ENCODE measurements at places on chromosomes 7 and 10.

GRCh38 chr7:99395616-99396327 is 12.6 kb downstream of the PDAP1 start:
- no peak for DNase-seq

GRCh38 chr10:120978589-120979252 is 127.6 kb downstream of the WDR11 start:
- peak; percentile 5 for DNase-seq

GRCh38 chr10:131816157-131816775 is 84.5 kb upstream of the PPP2R2D start:
- DNase-seq = no peak

DNA sequence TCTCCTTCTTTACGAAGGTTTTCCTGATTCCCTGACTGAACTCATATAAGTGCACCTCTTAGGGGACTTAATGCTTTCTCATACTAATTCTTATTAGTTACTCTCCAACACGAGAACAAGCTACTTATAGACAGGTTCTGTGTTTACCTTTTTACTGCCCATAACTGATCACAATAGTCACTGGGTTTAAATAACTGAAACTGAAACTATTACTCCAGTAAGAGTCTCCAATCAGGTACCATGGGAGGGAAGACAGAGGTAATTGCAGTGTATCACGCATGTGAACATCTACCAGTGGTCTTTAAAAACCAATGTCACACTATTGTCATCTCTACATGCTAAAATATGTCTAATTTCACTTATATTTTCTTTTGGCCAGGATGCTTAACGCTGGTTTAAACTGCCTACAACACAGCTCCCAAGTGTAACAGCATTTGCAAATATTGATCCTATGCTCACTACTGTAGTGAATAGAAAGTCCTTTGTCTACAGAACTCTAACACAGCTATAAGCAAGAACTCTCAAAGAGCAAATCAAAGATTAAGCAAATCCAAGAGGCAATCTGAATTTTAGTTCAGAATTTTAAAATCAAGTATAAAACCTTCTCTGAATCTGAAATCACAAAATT is 3.6 kb downstream of the GDI2 start:
- DNase-seq = no peak

DNA sequence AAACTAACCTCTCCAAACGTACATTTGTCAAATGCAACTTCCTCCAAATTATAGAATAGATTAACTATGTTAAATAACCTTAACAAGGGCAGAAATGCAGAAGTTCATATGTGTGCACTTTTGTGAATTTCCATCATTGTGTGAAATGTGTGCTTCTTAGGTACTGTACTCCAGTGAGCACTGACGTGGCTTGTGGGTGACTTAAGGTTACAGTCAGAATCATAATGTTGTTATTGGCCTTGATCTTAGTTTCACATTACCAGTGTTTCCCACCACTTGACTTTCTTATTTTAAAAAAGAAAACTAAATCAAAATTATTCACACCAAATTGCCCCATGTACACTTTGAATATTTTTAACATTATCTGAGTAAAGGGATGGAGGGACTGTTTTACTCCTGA is 155.1 kb upstream of the FZD8 start:
- peak; percentile 24 for DNase-seq

GRCh38 chr10:78362406-78363022 is 328.9 kb downstream of the RPS24 start:
- DNase-seq = no peak

GRCh38 chr10:68562661-68563570 is 2.8 kb downstream of the TET1 start:
- DNase-seq = peak; percentile 67

GRCh38 chr7:91468256-91468655 is 204.0 kb downstream of the FZD1 start:
- peak; percentile 17 for DNase-seq

- DNase-seq = peak; percentile 42
Observed at GRCh38 chr10:30818010-30818660, 188.6 kb upstream of the LYZL2 start.

GRCh38 chr10:116464257-116464656 is 36.6 kb downstream of the PNLIPRP3 start:
- DNase-seq = no peak

DNA sequence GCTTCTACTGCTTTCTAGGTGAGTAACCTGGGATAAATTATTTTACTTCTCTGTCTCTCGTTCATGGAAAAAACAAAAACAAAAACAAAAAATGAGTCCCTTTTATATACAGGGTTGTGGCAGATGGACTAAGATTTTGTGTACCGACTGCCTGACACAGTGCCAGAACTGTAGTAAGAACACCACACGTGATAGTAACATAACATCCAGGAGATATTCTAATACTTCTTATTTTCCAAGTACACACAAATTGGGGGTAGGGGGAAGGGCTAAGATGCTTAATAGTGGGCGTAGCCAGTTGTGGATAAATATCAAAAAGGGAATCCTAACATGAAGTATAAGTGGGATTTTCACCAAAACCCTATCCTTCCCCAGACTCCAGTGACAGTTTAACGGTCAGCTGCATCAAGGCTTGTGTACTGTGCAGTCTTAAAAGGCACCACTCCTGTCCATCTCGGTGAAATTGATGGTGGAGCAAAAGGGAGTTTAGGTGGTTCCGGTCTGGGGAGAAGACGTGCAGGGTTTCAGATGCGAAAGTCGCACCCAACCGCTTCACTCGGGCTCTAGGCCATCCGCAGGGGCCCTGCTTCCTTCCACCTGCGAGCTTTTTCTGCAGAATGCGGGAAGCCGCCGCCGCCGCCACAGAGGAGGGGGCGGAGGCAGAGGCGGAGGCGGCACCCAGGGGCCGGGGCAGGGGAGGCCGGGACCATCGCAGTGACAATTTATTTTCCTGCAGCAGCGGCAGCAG is at the start of gene STAMBPL1:
Gene STAMBPL1, plus strand, starts transcription at position 712 of the 748 bp plus-strand sequence. CDS start 21,464 bp downstream, outside the sequence.
- DNase-seq = peak; percentile 39

DNA sequence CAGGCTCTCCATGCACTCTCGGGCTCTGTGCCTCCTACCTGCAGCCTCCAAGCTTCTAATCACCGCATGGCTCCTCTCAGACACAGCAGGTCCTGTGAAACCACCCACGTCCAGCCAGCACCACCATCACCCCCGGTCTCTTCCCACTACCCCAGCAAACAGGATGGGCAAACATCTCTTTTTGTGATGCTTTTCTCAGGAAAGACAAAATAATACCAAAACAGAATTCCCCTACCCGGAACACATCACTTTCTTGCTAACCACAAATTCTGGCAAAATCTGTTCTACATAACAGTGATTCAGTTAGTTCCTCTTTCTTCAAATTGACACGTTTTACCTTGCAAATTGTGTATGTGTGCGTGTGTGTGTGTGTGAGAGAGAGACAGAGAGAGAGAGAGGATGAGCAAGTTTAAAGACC is 6.5 kb downstream of the SNX8 start:
- peak; percentile 22 for DNase-seq

- peak; percentile 55 for DNase-seq
Observed at GRCh38 chr10:92222603-92223262, 68.1 kb downstream of the CPEB3 start.

DNA sequence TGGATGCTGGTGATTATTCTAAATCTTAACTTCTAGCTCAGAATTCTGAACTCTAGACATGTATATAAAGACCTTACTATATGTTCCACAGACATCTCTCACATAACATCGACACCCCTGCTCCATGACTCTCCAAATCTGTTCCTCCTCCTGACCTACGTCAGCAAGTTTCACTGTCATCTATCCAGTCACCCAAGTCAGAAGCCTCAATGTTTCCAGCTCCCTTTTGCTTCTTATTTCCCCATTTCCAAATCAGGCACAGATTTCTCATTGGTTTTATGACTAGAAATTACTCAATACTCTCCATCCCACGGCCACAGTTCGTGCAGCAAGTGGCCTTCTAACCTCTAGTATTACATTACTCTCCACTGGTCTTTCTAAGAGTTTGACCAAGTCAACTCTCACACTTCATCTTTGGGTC is 28.5 kb downstream of the EPC1 start:
- DNase-seq = no peak

DNA sequence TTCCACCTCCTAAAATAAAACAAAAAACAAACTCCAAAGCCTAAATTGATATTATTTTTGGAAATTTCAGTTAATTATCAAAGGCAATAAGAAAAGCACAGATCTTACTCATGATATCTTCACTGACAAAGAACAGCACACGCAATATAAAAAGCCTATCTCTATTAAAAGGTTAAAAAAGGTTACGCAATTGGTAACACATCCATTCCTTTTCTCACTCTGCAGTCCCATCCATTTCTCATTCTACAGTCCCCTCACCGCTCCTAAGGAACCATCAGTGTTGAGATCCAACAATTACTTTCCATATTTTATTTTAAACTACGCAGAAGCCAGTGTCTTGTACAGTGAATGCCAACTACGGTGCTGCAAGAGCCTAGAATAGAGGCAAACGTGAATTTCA is 1.3 kb downstream of the SEC61G start:
- no peak for DNase-seq

GRCh38 chr10:70512149-70512639 is 33.6 kb downstream of the PALD1 start:
- DNase-seq = peak; percentile 41

DNA sequence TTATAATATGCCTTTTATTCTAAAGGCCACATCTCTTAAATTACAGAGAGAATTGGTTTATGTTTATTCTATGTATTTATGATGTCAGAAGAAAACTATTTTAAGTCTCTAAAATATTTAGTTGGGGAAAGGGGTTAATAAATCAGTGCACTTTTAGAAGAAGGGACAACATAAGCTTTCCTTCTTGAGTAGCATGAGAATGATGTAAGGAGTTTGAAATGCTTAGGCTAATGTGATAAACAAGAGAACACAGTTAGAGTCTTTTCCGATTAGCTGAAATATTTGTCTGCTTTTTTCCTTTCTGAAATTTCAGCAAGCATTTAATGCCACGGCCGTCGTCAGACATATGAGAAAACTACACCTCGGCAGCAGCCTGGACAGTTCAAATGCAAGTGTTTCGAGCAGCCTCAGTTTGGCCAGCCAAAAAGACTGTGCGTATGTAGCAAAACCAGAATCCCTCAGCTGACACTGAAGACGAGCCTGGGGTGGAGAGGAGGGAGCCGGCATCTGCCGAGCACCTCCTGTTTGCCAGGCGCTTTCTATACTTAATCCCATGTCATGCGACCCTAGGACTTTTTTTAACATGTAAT is 176.2 kb downstream of the CCDC3 start:
- DNase-seq = peak; percentile 65

DNA sequence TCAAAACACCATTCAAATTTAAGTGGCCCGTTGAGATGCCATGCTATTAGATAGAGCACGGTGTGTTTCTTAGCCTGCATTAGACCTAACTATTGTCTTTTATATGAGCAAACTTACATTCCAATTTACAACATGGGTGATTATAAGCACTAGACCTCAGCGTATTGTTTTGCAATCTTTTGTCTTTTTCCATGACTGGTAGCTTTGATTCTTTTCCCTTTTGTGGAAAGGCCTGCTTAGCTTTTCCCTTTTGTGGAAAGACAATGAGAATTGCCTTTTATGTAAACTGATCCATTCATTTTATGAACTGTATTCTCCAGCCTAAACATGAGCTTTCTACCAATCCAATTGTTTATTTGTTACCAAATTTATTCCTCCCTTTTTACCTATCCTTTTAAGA is 823.1 kb downstream of the CCSER2 start:
- DNase-seq = no peak

DNA sequence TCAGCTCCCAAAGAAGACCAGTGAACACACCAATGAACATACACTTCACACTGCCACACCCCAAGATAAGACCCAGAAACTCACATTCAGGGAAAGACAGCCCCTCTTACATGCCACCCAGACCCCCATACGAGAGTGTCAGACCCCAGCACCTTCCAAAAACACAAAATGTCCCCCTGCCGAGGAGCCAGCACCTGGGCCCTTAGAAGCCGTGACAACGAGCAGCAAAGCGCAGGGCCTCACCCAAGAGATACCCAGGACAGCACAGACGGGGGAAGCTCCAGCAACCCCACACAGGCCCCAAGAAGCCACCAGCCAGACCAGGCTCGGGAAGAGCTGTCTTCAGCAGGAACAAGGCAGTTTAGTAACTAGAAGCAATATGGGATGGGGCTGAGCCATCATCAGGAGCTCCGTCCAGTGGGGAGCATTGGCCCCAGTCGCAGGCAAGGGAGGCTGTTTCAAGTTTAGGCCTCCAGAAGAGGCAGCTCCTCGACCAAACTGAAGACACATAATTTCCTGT is 243.6 kb downstream of the PTPRN2 start:
- DNase-seq = no peak

GRCh38 chr7:46478046-46478445 is 557.0 kb upstream of the IGFBP3 start:
- peak; percentile 83 for DNase-seq

GRCh38 chr7:55034776-55035175 is 16.0 kb downstream of the EGFR start:
- no peak for DNase-seq

DNA sequence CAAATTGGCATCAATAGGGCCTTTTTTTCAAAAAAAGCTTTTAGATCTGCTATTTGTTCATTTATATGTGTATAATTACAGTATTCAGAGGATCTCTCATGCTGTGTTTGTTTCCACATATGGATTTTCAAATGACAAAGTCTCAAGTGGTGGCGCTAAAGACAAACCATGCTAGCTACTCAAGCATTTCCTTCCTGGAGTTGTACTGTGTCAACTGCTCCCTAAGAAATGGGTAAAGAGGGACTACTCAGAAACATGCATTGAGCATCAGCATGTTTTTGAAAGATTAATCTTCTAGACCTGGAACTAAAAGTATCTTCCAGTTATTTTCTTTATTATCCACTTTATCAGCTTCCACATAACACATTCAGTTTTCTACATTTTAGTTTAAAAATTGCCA is 12.7 kb downstream of the CNTNAP2 start:
- DNase-seq = no peak

GRCh38 chr10:102016416-102016815 is 39.6 kb downstream of the ARMH3 start:
- no peak for DNase-seq

GRCh38 chr10:124956764-124957163 is 14.8 kb downstream of the ZRANB1 start:
- no peak for DNase-seq

DNA sequence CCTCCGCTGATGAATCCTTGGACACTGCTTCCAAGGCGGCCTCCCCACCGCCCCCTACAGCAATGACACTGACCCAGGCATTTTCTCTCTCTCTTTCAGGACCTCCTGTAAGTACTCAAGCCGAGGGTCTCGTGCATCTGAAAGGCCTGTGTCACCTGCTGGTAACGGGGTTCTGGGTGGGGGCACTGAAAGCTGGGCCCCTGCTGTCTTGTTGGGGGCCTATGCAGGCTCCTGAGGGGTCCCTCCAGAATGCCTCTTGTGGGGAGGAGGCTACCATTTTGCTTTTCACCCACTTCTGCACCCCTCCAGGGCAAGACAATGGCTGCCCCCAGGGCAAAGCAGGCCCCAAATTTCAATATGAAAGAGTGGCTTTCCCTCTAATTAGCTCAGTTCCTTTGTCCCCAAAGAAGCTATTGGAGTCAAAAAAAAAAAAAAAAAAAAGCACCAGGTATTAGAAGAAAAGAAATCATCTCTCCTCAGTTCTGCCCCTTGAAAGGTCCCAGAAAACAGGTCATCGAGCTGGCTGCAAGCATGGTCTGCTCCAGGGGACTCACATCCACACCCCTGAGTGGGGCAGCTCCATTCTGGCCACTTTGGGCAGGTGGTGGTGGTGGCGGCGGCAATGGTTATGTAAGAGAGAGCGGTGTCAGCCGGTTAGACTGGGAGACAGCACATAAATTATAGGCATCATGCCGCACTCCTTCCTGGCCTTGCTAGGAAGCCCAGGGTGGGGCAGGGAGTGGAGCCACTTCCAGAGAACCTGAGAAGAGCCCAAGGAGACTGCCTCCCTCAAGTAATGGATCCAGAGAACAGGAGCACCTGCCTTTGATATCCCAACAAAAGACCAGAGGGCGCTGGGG is 66.2 kb downstream of the COL13A1 start:
- DNase-seq = no peak

Data from fibroblast of lung (primary cell).